ENCODE measurements at places on chromosomes 4 and X.

DNA sequence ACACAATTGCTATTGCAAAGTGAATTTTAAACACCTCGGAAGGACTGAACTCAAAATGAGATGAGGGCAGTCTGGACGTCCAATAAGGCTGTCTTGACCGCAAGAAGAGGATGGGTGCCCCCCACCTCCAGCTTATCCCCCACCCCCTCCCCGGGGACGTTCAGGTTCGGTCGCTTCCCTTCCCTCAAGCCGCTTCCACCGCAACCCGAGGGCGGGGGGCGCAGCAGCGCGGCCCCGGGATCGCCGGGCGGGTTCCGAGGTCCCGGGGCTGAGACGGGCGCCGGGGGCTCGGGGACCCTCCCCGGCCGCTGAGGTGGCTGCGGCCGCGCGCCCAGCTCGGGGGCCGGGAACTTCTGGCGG, 480 bp downstream of the USP46 start:
- no peak for DNase-seq

GRCh38 chr4:2272026-2272827, 10.3 kb upstream of the MXD4 start:
- DNase-seq = no peak

DNA sequence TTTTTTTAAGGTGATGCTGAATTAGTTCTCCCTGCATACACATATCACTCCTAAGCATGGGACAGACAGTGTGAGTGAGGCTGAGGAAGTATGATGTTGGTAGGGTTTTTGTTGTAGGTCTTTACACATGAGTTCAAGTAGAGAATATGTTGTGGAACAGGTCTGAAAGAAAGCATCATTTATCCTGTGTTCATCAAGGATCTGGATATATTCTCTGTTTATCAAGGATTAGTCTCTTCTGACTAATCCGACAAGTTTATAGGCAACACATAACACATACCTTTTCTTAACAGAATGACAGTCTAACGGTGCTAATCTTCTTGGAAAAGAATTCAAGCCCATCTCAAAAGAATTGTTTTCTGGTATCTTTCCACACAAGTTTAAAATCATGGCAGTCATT, 10.5 kb downstream of the SLIT2 start:
- DNase-seq = no peak

- DNase-seq = no peak
Observed at GRCh38 chrX:49876750-49877149, 2.5 kb upstream of the USP27X start.

DNA sequence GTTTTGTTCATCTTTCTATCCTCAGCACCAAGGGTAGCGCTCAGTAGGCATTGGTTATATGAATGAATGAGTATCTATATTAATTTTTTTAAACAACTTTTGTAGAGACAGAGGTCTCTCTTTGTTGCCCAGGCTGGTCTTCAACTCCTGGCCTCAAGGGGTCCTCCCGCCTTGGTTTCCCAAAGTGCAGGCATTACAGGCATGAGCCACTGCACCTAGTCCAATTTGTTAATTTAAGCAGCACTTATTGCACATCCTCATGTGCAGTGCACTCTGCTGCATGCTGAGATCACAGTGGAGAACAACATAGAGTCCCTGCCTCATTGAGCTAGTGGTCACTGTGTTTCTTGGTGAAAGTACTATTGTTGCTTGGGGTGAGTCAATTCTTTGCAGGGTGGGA, 94.4 kb downstream of the NHSL2 start:
- no peak for DNase-seq

GRCh38 chr4:42573249-42573648, 83.7 kb downstream of the ATP8A1 start:
- DNase-seq = no peak

GRCh38 chrX:128007882-128008281, 44.3 kb downstream of the ACTRT1 start:
- no peak for DNase-seq

- no peak for DNase-seq
Observed at GRCh38 chr4:67106861-67107460, 438.3 kb downstream of the CENPC start.

DNA sequence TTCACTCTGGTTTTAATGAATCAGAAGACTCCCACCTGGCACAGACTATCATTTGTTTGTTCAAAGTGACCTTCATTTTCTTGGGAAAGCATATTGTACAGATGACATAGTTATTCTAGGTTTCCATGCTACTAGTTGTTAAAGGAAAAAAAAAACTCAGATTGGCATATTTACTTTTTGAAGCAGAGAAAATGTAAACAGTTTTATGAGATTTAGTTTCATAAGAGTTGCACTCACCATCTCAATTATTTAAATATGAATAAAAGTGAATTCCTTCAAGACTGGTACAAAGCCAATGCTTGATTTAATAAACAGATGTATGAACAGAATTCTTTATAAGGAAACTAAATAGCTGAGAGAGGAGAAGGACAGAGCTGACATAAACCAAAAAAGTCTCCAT, 280.3 kb upstream of the UGT8 start:
- no peak for DNase-seq

GRCh38 chr4:135770505-135770904, 1568.9 kb upstream of the PABPC4L start:
- DNase-seq = no peak

DNA sequence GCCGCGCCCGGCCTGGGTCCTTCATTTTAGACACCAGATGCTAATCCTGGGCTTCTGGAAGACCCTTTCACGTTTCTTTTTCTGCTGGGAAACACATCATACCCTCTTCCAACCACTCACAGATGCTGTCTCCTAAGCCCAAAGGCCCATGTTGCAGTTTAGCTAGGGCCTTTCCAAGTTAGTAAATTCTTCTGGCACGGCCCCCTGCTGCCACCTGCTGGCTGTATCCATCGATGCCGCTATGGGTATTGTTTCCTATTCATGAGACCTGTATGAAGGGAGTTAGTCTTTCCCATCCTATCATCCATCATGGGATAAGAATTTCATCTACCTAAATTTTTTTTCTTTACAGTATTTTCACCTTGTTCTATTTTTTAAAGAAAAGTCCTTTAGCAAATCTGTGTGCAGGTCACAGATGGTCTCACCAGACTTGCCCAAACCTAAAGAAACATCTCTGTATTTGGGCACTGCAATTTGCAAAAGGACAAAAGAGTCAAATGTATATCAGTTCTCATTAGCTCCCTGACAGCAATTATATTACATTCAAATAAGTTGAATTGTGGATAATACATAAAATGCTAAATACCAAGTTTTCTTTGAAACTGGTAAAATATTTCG, 37.8 kb upstream of the SLC9A7 start:
- peak; percentile 56 for DNase-seq

GRCh38 chr4:152193059-152193458, 342.8 kb downstream of the FBXW7 start:
- no peak for DNase-seq
